ENCODE measurements at places on chromosomes 4 and X. TPM values are rescaled to one million over a fixed set of nuclear protein-coding genes. Genes with fewer than 3 reads are reported as not detected.

Gene SPON2
- 18.9 TPM for total RNA-seq

Gene LEF1
- 0.28 TPM for total RNA-seq

Gene CORIN
- 0.85 TPM for total RNA-seq

Gene TMEM144
- 9.9 TPM for total RNA-seq

Gene ARFIP1
- 46.0 TPM for total RNA-seq

Gene BBS12
- 7.6 TPM for total RNA-seq

Data from regular cardiac myocyte (primary cell).